ENCODE measurements at places on chromosomes 1 and 21. TPM values are rescaled to one million over a fixed set of nuclear protein-coding genes. Genes with fewer than 3 reads are reported as not detected.

Gene BLACAT1
- not detected for total RNA-seq

Gene CCDC17
- 0.78 TPM for total RNA-seq

Gene EDEM3
- 211 TPM for total RNA-seq

Gene TINAGL1
- total RNA-seq: 241 TPM

Gene TNFSF18
- 0.30 TPM for total RNA-seq

Gene CD53
- not detected for total RNA-seq

Gene GCLM
- 16.9 TPM for total RNA-seq

Gene IL6R
- total RNA-seq: 1.1 TPM

Gene FAM229A
- 1.2 TPM for total RNA-seq

Gene FCRL2
- total RNA-seq: not detected

Gene SH2D1B
- total RNA-seq: not detected

Gene PROX1
- under 0.01 TPM for total RNA-seq

Gene CD164L2
- total RNA-seq: not detected

Gene CRABP2
- total RNA-seq: 19.9 TPM

Gene SLC2A1
- 271 TPM for total RNA-seq

Gene AGBL4
- total RNA-seq: not detected

Gene OR2L2
- not detected for total RNA-seq

Gene PGD
- 31.8 TPM for total RNA-seq

Gene FCN3
- total RNA-seq: not detected

Gene ISG20L2
- total RNA-seq: 9.5 TPM

Gene NBL1
- 99.5 TPM for total RNA-seq

Gene LRP8
- 10.7 TPM for total RNA-seq

Gene RNU1-2
- total RNA-seq: under 0.01 TPM

Gene PRR9
- not detected for total RNA-seq

Gene OR6N1
- not detected for total RNA-seq

Gene SSBP3
- total RNA-seq: 11.0 TPM

Gene FMN2
- total RNA-seq: 5.9 TPM
